CD14-positive monocyte (primary cell): ENCODE measurements at places on chromosomes 7 and 10.

DNA sequence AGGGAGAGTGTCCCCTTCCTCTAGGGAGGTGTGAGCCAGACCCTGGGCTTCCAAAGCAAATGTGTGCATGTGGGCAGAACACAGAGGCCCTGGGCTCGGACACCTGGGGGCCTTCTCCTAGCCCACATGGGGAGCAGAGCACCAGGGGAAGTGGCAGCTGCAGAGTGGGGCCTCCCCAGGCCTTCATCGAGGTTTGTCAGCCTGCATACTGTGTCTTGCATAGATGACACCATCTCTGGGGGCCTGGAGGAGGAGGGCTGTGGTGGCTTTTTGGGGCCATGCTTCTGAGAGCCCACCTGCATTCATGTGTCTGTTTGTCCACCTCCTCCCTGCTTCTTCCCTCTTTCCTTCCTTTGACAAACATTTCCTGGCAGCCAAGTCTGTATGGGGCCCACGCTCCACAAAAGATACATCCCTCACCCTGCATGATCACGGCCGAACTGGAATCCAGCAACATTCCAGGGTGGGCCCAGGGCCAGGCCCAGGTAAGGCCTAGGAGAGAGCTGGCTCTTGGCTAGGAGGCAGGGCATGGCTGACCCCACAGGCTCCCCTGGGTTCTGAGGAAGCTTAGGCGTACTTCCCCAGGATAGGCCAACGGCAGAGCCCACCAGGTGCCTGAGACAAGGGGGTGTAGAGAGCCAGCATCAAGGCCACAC, 79.2 kb downstream of the ZMIZ1 start:
- DNase-seq = no peak

- DNase-seq = no peak
Measured at GRCh38 chr7:94763268-94763667, 107.3 kb upstream of the SGCE start.

- peak; percentile 50 for DNase-seq
Measured at GRCh38 chr7:37495574-37496184, 47.0 kb upstream of the ELMO1 start.

GRCh38 chr7:133217773-133218172, 35.1 kb upstream of the EXOC4 start:
- DNase-seq = no peak

DNA sequence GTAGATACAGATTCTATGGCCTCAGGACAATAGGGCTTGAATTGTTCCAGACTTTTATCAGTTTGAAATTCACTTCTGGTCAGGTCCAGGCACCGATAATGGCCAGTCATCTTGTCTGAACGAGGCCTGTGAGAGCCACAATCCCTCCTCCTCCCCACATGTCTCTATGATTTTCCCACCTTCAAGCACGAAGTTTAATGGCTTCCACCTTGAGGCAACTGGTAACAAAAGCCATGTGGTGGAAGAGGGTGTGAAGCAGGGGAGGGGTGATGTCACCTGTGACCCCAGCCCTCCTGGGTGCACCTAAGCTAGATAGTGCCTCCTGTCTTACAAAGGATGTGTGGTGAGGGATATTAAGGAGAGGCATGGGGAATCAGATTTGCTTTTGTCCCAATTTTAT, 89.2 kb downstream of the PCGF5 start:
- DNase-seq = no peak

DNA sequence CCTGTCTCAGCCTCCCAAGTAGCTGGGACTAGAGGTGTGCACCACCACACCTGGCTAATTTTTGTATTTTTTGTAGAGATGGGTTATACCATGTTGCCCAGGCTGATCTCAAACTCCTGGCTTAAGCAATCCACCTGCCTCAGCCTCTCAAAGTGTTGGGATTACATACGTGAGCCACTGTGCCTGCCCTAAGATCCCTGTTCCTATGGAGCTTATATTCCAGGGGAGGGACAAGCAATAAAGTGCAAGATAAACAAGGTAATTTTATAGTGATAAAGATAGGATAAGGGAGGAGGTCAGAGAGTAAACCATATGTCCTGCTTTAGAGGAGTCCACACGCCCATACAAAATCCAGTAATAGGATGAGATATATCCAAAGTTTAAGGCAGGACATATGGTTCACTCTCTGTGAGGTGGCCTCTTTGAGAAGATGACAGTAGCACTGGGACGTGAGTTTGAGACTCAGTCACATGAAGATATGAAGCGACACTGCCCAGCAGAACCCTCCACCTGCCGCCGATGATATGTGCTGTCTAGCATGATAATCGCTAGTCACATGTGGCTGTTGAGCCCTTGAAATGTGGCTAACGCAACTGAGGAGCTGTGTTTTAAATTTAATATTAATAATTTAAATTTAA, 113.5 kb upstream of the PDCD4 start:
- DNase-seq = no peak

GRCh38 chr10:24485304-24485703, 238.4 kb downstream of the ARHGAP21 start:
- DNase-seq = no peak

DNA sequence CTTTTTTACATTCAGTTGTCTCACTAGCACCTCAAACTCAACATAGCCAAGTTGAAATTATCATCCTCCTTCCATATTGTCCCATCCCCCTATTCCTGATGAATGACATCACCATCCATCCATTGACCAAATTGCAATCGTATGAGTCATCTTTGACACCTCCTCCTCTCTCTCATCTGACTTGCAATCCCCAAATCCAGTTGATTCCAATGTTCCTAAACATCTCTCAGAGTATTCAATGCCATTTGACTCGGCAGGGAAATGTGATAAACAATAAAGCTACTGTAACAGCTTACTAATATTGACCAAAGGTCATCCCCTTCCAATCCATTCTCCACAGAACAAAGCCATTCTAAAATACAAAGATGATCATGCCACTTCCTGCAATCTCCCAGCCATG, 1047.8 kb downstream of the NRG3 start:
- no peak for DNase-seq
